Renal cortex interstitium (tissue), 15 donors: ENCODE measurements at places on chromosomes 5 and 9. TPM values are rescaled to one million over a fixed set of nuclear protein-coding genes. Genes with fewer than 3 reads are reported as not detected.
A peak's percentile ranks its signal among the peaks of the same experiment; 100 is the strongest.

- no peak for DNase-seq
Measured at GRCh38 chr9:1221298-1221697, 171.1 kb downstream of the DMRT2 start.

SECISBP2 gene
- polyA plus RNA-seq: 75.6 TPM

- no peak for DNase-seq
Measured at GRCh38 chr5:116135344-116135743, 50.5 kb downstream of the COMMD10 start.

DNA sequence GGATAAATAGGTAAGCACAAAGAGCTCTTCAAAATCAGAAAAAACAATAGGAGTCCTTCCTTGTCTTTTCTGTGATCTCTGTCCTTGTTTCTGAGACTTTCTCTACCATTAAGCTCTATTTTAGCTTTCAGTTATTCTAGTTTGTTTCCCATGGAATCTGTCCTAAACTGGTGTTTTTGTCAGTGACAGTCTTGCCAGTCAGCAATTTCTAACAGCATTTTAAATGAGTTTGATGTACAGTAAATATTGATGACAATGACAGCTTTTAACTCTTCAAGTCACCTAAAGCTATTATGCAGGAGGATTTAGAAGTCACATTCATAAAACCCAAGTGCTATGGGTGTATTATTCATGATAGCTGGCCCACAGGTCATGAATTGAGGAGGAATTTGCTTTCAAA, 17.9 kb downstream of the TIGD6 start:
- DNase-seq: no peak

DNA sequence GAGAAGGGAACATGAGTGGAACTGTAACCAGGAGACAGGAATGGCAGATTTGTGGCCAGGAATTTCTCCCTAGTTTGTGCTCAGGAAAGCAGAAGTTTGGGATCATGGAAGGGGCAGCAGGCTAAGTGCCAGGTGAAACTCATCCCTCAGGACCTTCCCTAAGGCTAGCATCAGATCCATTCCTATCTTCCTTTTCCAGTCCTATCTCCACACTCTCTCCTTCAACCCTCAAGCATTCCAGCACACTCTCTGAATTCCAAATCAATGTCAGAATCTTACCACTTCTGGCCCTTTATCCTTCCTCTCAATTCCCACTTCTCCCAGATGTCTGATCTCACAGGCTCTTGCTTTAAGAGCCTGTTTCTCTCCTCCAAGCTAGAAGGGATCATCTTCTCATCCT, 53.2 kb upstream of the GRIA1 start:
- DNase-seq: no peak

- DNase-seq: no peak
Measured at GRCh38 chr9:107685901-107686300, 196.3 kb upstream of the KLF4 start.

DNA sequence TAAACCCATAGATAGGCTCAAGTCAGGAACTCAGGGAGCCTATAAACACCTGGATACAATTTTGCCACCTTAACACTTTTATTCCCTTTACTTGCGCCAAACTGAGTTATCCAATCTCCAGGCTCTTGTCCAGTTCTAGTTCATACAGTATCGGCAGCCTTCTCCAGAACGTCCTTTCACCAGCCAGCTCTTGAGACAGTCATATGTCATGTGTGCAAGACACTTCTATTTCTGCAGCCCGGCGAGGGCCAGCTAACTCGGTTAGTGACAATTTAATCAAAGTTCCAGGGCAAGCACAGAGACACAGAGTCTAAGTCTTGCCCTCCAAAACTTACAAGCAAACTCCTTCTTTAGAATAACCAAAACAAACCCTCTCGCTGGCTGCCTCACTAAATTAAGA, 12.9 kb downstream of the ABCA1 start:
- no peak for DNase-seq

DNA sequence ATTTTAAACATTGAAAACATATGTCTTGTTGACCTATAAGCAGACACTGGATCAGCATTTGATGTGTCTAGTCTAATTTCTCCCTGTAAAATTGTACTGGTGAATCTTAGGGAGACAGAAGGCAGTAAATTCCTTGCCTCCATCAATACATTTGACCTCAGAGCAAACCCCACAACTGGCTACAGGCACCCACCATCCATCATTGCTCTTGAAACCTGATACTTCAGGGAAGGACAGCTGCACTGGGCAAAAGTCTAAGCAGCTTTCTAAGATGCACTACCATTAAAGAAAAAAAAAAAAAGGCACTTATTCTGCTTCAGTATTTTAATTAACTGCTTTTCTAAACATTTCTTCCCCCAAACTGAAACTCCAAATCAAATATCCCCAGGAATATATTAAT, 1051.3 kb upstream of the DMAC1 start:
- no peak for DNase-seq

- no peak for DNase-seq
Measured at GRCh38 chr5:154288145-154288544, 97.6 kb downstream of the GALNT10 start.

SH3GL2 gene
- 4.2 TPM for polyA plus RNA-seq

DNA sequence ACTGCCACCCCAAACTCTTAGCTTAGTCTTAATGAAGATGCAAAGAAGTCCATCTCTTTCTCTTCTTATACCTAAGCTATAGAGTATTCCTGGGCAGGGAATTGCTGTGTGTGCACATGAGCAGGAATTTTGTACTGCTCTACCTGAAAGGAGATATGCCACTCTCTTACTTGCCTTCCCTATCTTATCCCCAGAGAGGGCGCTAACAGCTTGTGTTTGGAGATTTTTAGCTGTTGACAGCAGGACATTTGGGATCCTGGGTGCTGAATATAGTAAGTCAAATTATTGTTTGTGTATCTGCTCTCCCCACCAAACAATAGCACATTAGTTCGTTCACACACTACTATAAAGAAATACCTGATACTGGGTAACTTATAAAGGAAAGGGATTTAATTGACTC, 159.5 kb downstream of the GABRG2 start:
- no peak for DNase-seq

DNA sequence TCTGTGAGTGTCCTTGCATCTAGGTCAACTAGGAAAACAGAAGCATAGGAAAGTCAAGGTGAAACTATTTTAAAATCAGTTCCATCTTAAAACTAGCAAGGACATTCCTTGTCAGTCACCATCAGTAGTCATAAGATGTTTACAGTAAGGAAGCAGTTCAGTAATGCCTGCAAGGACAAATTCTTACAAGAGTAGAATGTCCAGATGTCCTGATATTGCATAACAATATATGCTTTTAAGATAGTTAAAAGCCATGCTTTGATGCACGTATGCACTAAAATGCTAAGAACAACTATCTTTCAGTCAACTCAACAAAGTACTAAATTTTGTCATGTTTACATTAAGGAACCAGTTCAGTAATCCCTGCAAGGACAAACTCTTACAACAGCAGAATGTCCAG, 11.3 kb upstream of the SVEP1 start:
- no peak for DNase-seq

- no peak for DNase-seq
Measured at GRCh38 chr9:34954225-34954624, 3.9 kb upstream of the PHF24 start.

- no peak for DNase-seq
Measured at GRCh38 chr5:149656576-149657182, 73.4 kb upstream of the PPARGC1B start.

ADAMTS6 gene
- polyA plus RNA-seq: 3.5 TPM

DAB2IP gene
- polyA plus RNA-seq: 38.7 TPM

GRCh38 chr5:176427971-176428370, 11.6 kb upstream of the CLTB start:
- no peak for DNase-seq

DNA sequence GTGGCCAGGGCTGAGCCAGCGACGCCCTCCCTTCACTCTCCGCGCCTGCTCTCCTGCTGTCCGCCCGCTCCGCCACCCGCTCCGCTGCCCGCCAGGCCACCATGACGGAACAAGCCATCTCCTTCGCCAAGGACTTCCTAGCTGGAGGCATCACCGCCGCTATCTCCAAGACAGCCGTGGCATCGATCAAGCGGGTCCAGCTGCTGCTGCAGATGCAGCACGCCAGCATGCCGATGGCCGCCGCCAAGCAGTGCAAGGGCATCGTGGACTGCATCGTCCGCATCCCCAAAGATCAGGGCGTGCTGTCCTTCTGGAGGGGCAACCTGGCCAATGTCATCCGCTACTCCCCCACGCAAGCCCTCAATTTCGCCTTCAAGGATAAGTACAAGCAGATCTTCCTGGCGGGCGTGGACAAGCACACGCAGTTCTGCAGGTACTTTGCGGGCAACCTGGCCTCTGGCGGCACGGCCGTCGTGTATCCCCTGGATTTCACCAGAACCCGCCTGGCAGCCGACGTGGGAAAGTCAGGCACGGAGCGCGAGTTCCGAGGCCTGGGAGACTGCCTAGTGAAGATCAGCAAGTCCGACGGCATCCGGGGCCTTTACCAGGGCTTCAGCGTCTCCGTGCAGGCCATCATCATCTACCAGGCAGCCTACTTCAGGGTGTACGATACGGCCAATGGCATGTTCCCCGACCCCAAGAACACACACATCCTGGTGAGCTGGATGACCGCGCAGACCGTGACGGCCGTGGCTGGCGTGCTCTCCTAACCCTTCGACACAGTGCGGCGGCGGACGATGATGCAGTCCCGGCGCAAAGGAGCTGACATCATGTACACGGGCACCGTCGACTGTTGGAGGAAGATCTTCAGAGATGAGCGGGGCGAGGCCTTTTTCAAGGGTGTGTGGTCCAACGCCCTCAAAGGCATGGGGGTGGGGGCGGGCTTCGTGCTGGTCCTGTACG, 1130.4 kb upstream of the ACO1 start:
- no peak for DNase-seq

DNA sequence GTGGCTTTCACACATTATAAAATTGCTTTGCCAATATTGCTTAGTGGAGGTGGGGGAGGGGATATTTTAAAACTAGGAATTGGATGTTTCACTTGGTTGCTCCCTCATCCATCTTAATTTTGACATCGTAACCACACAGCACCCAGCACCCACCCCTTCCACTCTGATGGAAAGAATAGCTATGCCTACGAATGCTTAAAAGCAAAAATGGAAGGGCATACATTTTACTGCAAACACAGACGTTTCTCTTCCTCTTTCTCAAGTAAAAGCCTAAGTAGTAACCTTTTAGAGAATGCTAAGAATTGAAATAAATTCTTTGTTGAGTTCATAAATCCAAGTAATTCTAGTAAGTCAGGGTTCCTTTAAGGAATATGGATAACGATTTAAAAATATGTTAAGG, 69.9 kb downstream of the JAKMIP2 start:
- DNase-seq: no peak

DNA sequence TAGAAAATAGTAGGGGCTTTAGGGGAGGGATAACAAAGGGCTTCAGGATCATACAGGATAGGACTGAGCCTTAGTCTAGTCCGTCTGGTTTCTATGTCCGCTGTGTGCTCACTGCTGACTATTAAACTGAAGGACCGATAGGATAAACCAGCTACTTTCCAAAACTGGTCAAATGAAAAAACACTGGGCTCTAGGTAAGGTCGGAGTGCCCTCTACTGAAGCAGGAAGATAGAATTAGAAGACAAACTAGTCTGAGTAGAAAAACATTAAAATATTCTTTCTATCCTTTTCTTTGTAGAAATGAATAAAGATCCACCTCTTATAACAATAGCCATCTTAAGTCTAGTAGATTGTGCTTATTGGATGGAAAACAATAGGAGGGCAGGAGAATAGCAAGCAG, 133.6 kb downstream of the CEMIP2 start:
- no peak for DNase-seq

- peak; percentile 52 for DNase-seq
Measured at GRCh38 chr5:168328814-168329213, 37.4 kb downstream of the WWC1 start.

ABO gene
- 27.8 TPM for polyA plus RNA-seq

GRCh38 chr5:157067005-157067404, 8.1 kb upstream of the HAVCR1 start:
- DNase-seq: no peak

FABP6 gene
- not detected for polyA plus RNA-seq

TNFSF8 gene
- polyA plus RNA-seq: 0.51 TPM

DNA sequence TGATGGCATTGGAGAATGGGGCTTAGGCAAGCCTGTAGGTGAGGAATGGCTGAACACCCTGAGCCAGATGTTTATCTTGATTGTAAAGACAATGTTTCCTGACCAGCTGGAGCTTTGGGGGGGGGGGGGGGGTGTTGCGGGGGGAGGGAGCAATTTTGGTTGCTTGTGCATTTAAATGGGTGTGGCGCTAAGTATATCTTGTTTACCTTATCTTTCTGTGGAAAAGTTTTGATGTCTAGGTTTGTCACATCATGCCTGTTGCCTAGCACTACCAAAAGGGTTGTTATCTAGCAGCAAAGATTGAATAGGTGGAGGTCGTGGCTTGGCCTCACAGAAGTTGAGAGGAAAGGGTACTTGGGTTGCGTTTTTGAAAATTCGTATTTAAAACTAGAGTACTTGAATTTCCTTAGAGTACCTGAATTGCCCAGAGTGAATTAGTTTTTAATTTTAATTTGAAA, 1.3 kb downstream of the SMAD5 start:
- DNase-seq: no peak

CLIC3 gene
- 0.39 TPM for polyA plus RNA-seq

TNC gene
- 329 TPM for polyA plus RNA-seq

EHMT1 gene
- 78.8 TPM for polyA plus RNA-seq

CER1 gene
- polyA plus RNA-seq: 2.3 TPM

DNA sequence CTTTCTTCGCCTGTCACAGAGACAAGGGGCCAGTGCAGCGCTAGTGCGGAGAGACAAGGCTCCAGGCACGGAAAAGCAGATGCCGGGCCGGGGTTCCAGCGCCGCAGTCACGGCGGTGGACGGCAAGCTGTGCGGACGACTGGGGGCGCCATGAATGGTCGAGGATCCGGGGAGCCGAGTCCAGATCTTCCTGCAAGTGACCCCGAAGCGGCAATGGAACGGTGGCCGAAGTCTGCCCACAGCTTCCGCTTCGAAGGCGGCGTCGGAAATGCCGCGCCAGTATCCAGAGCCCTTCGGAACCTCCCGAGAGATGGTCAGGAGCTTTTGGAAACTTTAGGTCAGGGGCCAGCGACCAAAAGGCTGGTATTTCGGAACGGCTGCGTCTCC, 601 bp upstream of the FAF2 start:
- DNase-seq: no peak

GRCh38 chr5:175674731-175675346, 17.0 kb downstream of the HRH2 start:
- no peak for DNase-seq

GRCh38 chr9:116943970-116944369, 256.9 kb downstream of the TRIM32 start:
- no peak for DNase-seq

ENTREP1 gene
- 2.4 TPM for polyA plus RNA-seq

DNA sequence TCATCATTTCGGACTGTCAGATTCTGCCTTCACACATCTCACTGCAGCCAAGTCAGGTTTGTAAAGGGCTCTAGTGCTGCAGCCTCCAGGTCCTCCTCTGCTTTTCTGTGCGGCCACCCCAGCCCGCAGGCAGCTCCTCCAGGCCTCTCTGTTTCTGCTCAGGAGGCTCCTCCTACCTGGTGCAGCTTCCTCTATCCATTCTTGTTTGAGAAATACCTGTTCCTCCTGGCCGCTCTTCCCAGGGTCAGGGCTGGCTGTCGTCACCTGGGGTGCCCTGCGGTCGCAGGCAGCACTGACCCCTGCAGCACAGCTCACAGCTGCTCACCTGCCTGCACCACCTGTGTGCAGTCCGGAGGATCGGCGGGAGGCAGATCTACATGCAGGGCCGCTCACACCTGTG, 387.7 kb upstream of the IRX4 start:
- DNase-seq: no peak

- DNase-seq: no peak
Measured at GRCh38 chr5:75522025-75522424, 10.3 kb downstream of the POLK start.

ZDHHC11 gene
- 11.8 TPM for polyA plus RNA-seq

GRCh38 chr9:89579741-89580385, 24.9 kb upstream of the GADD45G start:
- no peak for DNase-seq

GRCh38 chr5:6222121-6222520, 156.2 kb downstream of the MED10 start:
- no peak for DNase-seq
